ENCODE measurements at places on chromosomes 3 and 15.

DNA sequence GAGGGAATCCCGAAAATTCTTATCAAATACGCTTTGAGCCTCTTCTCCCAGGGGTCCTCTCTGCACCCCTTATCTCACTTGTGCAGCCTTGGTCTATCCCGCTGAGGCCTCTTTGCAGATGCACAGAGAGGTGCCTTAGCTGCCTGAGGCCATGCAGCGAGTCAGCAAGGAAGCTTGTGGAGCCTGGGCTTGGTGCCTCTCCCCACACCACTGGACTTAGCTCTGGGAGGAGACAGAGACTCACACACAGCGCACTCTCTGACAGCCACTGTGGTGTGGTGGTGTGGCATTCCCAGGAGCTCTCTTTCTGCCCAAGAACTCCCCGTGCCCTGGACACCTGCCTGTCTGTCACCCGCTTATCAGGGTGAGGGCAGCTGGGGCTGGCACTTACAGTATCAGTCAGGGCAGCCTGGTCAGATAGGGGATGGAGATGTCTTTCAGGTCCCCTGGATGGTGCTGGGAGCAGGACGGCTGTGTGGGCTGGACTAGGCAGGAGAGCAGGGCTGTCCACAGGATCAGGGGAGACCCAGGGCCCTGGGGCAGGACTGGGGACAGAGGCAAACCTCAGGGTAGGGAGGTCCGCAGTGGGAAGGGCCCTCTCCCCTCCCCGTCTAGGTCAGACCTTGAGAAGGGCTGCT is 10.2 kb upstream of the LINGO1 start:
- no peak for DNase-seq

DNA sequence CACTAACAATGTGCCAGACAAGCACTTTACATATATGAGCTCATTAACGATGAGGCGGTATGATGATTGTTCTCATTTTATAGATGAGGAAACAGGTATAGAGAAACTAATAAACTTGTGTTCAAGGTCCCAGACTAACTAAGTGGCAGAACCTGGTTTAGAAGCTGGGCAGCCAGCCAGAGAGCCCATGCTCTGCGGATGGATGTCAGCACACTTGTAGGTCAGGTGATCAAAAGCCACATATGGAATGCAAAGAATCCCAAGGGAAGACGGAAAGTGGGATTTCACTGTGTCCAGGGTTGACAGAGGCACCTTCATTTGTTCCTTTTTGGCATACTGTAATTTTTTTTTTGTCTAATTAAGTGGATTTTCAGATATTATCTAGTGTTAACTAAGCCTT is 103.7 kb downstream of the EFL1 start:
- DNase-seq = no peak

GRCh38 chr3:129442947-129443346 is 2.9 kb downstream of the IFT122 start:
- no peak for DNase-seq

- no peak for DNase-seq
Observed at GRCh38 chr3:195173657-195174056, 97.3 kb downstream of the XXYLT1 start.

GRCh38 chr15:78208887-78209645 is 25.3 kb downstream of the ACSBG1 start:
- DNase-seq = no peak

Data from activated CD4-positive, alpha-beta T cell treated with anti-CD3 and anti-CD28 coated beads for 4 hours (primary cell).